ENCODE measurements at places on chromosomes 1 and 21.

DNA sequence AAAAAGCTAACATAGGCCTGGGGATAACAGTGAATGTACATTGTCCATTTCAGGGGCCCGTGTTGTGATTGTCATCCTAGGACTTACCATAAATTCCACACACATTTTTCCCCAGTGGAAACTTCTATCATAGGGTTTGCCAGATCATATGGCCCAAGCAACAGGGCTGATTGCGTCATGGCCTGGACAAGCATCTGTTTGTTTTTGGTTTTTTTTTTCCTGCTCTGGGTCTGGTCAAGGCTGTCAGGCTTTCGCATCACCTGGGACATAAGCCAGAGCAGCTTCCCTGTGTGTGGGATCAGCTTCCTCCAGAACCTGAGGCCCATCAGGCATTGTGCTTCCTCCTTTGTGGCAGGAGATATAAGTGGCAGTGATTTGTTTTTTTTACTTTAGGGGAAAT is 598.5 kb upstream of the USP24 start:
- no peak for DNase-seq

DNA sequence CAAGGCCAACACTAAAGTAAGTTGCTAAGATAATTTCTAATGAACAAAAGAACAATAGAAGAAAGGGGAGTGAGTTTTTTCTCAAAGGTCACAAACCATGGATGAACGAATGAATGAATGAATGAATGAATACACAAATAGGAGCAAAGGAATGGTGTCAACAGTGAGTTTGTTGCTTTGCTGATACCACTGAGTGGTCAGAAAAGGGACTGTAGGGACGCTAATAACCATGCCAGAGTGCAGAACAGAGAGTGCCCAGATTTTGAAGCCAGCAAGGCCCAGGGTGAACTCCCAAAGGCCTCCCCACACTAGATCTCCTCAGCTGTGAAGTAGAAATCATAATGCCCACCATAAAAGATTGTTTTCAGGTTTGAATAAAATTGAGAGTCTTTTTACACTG is 15.9 kb downstream of the CD58 start:
- DNase-seq = no peak

GRCh38 chr1:77051425-77051824 is 167.8 kb downstream of the PIGK start:
- no peak for DNase-seq

DNA sequence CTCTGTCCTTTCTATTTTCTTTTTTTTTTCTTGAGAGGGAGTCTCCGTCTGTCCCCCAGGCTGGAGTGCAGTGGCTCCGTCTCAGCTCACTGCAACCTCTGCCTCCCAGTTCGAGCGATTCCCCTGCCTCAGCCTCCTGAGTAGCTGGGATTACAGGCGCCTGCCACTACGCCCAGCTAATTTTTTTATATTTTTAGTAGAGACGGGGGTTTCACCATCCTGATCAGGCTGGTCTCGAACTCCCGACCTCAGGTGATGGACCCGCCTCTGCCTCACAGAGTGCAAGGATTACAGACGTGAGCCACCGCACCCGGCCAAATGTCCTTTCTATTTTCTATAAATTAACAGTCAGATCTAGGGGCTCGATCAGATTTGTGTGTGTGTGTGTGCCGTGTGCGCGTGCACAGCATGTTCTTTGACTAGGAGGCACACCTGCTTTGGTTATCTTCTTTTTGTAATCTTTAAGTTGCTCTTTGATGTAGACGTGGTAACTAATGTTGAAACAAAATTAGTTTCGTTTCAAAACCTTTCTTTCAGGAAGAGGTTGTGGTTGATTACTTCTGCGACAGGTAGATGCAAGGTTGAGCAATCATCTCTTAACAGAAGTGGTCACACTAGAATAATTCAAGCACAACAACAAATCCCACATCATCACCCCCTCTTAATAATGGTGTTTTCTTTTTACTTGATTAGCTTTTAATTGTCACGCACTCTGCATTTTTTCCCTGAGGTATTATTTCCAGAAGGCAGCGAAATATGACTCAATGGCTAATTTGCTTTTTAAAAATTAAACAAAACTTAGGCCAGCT is 779 bp upstream of the DEGS1 start:
- no peak for DNase-seq

DNA sequence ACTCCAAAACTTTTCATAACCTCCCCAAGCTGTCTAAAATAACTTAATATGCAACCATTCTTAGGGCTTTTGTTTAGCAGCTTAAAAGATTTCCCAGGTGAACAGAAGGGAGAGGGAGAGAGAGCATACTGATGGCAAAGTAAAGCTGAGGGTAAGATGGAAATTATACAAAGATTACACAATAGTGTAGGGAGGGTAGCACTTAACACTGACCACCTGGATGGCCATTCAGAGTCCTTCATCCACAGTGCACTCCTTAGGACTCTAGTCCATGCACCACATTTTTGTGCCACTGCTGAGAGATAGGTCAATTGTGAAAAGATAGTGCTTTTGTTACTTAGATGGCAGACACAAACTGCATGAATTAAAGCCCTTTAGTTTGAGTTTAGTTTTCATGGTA is 574.6 kb downstream of the LMO4 start:
- no peak for DNase-seq

DNA sequence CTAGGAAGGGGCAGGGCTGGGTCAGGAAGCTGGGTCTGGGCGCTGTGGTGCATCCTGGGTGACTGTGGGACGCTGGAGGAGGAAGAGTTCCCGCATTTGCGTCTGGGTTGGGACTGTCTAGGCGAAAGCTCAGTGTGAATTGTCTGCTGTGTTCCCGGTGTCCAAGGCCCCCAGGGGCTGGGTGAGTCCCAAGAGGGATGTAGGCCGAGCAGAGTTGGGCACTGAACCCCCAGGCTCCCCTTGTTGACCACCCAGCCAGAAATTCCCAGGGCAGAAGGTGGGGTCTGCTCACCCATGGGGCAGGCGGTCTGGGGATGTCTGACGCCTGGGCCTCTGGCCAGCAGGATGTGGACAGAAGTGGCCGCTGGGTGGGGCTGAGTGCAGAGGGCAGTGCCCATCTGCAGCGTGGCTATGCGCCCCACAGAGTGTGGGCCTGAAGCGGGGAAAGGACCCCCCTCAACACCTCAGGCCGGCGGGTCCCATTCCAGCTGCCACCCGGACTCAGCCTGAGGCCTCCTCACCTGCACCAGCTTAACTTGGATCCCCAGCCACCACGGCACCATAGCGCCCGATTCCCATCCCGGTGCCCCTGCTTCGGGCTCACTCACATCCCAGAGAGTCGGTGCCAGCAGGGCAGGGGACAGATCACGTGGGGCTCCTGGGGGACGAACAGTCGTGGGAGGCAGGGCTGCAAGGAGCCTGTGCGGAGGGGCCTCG is 37.0 kb upstream of the POFUT2 start:
- no peak for DNase-seq

DNA sequence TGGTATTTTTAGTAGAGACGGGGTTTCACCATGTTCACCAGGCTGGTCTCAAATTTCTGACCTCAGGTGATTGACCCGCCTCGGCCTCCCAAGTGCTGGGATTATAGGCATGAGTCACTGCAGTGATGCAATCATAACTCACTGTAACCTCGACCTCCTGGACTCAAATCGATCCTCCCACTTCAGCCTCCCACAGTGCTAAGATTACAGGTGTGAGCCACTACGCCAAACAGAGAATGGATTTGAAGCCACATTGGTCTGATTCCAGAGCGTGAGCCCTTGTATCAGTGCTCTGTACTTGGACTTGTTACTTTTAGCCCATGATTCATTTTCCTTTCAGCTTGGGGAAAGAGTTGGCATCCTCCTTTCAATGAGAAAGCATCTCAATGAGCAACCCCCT is 14.9 kb upstream of the ZNF683 start:
- no peak for DNase-seq

- DNase-seq = no peak
Measured at GRCh38 chr1:234140388-234140787, 232.9 kb upstream of the COA6 start.

- no peak for DNase-seq
Measured at GRCh38 chr1:47324682-47325081, 8.9 kb upstream of the CMPK1 start.

- no peak for DNase-seq
Measured at GRCh38 chr1:162303004-162303344, 73.7 kb downstream of the SPATA46 start.

GRCh38 chr1:5707566-5708345 is 284.5 kb downstream of the NPHP4 start:
- no peak for DNase-seq

- no peak for DNase-seq
Measured at GRCh38 chr21:39060485-39061083, 122.7 kb downstream of the PSMG1 start.

DNA sequence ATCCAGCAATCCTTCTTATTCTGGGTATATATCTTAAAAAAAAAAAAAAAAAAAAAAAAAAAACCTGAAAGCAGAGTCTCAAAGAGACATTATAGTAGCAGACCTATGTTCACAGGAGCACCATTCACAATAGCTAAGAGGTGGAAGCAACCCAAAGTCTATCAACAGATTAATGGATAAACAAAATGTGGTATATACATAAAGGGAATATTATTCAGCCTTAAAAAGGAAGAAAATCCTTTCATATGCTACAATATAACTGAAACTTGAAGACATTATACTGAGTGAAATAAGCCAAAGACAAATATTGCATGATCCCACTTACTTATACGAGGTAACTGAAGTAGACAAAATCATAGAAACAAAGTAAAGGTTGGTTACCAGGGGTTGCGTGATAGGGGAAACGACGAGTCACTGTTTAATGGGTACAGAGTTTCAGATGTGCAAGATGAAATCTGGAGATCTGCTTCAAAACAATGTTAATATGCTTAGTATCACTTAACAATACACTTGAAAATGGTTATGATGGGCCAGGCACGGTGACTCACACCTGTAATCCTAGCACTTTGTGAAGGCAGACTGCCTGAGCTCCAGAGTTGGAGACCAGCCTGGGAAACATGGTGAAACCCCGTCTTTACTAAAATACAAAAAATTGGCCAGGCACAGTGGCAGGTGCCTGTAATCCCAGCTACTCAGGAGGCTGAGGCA is 29.5 kb downstream of the PIK3R3 start:
- DNase-seq = no peak

- DNase-seq = no peak
Measured at GRCh38 chr1:53122201-53122885, 20.1 kb downstream of the SLC1A7 start.

- peak; percentile 44 for DNase-seq
Measured at GRCh38 chr1:209769171-209769904, 13.5 kb downstream of the TRAF3IP3 start.

- DNase-seq = peak; percentile 36
Measured at GRCh38 chr1:117656202-117656641, 50.4 kb downstream of the TENT5C start.

Data from stimulated activated CD8-positive, alpha-beta memory T cell treated with anti-CD3 and anti-CD28 coated beads, Interleukin-4, amount 100 ng/mL, for 1 hour (primary cell).